Activated T-helper 1 cell treated with Interleukin-2 at 50 U/mL for 16 hours (primary cell): ENCODE measurements at places on chromosomes 13 and 19.

GRCh38 chr19:45774765-45775164, 5.7 kb upstream of the SIX5 start:
- DNase-seq, result no peak

DNA sequence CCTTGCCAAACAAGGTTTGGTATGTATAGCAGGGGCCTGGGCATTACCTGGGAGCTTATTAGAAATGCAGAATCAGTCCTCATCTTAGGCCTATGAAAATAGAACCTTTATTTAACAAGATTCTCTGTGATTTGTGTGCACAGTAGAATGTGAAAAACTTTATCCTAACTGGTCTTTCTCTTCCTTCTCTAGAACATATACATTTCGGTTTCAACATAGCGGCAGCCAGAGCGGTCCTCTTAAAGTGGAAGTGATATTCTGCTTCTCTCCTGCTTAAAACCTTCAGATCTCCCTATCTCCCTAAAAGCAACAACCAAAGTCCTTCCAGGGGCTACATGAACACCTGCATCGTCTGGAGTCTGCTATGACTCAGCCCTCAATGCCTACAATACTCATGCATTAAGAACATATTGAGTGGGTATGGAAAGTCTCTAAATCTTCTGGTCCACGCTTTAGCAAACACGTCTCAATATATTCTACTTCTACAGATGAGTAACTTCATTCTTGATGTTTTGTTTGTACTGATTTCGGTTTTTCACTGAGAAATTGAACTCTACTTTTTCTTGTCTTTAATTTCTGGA, 84.5 kb downstream of the SPRY2 start:
- no peak for DNase-seq

DNA sequence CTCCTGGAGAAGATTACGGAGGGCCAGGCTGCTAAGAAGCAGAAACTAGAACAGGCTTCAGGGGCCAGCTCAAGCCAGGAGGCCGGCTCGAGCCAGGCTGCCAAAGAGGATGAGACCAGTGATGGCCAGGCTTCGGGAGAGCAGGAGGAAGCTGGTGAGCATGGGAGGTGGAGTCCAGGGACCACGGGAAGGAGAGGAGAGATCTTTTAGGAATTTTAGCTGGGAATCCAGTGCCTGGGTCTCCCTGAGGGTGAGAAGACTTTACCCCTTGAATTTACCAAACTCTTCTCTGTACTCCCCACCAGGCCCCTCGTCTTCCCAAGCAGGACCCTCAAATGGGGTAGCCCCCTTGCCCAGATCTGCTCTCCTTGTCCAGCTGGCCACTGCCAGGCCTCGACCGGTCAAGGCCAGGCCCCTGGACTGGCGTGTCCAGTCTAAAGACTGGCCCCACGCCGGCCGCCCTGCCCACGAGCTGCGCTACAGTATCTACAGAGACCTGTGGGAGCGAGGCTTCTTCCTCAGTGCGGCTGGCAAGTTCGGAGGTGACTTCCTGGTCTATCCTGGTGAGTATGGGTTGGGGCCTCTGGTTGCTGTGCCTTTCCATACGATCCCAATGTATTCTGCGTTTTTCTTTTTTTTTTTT, 824 bp downstream of the TSEN34 start:
- DNase-seq, result no peak

DNA sequence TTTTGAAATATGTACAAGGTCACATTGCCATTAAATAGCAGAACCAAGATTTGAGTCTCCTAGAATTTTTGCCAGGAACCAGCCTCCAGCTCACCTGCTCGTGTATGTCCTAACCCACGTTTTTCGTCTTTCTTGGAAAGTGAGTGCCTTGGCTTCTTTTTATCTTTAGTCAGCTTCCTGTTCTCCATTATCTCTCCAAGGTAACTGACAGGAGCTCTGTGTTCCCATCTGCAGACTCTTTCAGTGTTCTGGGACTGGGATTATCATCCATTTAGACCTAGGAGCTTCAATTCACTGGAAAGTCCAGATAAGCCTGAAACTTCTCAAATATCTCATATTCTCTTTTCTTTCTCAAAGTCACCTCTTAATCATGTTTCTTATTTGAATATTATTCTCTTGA, 193.7 kb downstream of the ZIC5 start:
- DNase-seq, result no peak
